ENCODE measurements at places on chromosomes 1 and 21.
A peak's percentile ranks its signal among the peaks of the same experiment; 100 is the strongest.

GRCh38 chr1:61446531-61446991 is 278.4 kb downstream of the TM2D1 start:
- DNase-seq = no peak

DNA sequence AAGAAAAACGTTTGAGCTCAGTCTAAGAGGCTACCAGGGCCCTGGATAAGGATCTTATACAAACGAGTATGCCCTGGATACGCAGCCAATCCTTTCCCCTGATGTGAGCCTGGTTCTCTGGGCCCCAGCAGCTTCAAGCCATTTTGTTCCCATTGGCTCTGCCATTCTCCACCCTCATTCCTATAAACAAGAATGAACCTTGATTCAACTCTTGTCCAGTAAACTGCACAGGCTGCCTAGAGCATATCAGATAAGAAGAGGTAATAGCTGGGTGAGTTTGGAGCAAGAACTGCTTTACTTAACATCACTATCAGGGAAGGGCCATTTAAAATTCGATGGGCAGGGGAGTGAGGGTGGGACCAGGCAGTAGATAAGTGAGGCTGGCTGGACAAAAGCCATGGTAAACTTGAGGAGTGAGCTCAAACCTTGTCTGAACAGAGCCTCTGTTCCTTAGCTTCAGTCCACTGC is 11.3 kb downstream of the BTG2 start:
- peak; percentile 81 for DNase-seq

GRCh38 chr1:87196110-87196827 is 132.4 kb upstream of the LMO4 start:
- no peak for DNase-seq

DNA sequence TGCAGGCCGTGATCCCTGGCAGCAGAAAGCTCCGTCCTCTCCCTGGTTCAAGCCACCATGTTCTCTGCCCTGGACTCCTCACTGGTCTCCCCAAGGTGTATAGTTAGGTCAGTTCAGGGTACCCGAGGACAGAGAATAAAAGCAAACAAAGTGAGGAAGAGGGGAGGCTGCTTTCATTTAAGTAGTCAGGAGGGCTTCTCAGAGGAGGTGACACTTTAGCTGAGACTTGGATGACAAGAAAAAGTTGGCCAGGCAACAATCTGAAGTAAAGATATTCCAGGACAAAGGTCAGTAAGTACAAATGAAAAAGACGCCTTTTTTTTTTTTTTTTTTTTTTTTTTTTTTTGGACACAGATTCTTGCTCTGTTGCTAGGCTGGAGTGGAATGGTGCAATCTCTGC is 257.8 kb upstream of the TMEM51 start:
- no peak for DNase-seq

DNA sequence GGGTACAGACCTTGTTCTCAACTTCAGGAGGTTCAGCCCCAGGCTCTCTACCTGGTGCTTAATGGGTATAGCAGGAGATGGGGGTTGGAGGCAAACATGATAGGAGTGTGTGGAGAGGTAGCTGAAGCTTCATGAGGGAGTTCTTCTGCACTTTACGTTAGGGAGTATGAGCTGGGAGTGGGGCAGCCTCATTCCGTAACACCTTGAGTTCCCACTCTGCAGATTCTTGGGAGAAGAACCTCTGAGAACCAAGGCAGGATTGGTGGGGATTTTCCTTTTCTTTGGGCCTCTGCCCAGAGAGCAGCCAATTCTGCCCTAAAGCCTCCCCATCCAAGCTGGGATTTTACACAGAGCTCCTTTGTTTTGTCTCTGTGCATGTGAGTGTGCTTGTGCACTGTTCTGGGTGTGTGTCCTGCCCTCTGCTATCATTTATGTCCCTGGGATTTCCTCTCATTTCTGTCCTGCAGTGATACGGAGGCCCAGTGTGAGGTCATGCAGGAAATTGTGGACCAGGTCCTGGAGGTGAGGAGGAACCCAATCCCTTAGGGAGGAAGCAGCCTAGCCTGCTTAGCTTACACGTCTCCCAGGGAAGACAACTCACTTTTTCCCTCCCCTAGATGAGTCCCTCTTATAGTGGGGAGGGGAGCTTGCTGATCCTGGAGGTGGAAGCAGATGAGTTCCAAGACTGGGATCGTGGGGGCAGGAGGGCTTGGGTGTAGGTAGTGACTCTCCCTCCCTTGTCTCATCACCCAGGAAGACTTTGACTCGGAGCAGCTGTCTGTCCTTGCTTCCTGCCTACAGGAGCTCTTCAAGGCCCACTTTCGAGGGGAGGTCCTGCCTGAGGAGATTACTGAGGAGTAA is 11.6 kb upstream of the SLC27A3 start:
- DNase-seq = no peak

DNA sequence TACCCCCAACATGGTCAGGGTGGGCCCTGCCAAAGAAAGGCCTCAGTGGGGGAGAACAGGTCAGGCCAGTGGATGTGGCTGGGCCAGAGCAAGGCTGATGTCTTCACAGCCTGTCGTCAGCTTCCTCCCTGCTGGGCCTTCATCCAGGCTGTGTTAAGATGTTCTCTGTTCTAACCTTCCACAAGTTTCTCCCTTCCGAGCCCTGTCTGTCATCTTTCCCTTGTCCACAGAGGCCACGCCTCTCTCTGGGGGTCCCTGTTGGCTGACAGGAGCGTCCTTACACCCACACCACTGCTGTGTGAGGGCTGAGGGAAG is 36.2 kb downstream of the SIM2 start:
- no peak for DNase-seq

GRCh38 chr1:244791061-244791460 is 44.4 kb upstream of the COX20 start:
- DNase-seq = no peak

DNA sequence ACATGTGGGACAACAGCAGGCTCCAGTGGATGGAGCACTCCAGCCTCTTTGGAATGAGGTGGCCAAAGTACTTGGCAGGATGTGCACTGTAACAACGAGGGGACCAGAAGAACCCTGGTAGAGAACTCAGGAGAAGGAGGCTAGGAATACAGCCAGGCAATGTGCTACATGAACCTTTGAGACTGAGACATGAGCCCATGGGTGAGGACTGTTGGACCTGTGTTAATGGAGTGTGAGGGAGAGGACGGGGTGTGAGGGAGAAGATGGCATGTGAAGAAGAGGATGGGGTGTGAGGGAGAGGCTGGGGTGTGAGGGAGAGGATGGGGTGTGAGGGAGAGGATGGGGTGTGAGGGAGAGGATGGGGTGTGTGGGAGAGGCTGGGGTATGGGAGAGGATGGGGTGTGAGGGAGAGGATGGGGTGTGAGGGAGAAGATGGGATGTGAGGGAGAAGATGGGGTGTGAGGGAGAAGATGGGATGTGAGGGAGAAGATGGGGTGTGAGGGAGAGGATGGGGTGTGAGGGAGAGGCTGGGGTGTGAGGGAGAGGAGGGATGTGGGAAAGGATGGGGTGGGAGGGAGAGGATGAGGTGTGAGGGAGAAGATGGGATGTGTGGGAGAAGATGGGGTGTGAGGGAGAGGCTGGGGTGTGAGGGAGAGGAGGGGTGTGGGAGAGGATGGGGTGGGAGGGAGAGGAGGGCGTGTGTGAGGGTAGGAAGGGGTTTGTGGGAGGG is 62.3 kb upstream of the ARTN start:
- no peak for DNase-seq

- DNase-seq = no peak
Observed at GRCh38 chr1:154416471-154417337, 11.6 kb downstream of the IL6R start.

DNA sequence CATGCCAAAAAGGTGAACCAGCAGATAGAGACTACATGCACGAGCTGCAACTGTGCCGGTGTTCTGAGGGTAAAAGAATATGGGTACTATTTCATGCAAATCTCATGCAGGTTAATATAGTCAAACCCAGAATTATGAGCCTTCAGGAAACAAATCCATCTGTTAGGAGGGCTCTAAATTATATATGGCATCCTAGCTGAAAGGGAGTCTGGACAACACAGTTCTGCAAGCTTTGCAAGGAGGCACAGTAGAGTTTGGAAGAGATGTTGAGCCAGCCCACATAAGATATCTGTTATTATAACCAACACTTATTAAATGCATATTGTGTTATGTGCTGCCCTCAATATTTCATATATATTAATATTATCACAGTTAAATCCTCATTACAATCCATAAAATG is 50.5 kb upstream of the PALMD start:
- DNase-seq = no peak

DNA sequence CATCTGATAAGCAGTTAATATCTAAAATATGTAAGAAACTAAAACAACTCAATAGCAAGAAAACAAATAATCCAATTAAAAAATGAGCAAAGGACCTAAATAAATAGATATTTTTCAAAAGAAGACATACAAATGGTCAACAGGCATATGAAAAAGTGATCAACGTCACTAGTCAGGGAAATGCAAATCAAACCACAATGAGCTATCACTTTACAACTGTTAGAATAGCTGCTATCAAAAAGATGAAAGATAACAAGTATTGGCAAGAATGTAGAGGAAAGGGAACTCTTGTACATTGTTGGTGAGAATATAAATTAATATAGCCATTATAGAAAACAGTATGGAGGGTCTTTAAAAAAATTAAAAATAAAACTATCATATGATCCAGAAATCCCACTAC is 40.7 kb upstream of the NEK7 start:
- DNase-seq = no peak

DNA sequence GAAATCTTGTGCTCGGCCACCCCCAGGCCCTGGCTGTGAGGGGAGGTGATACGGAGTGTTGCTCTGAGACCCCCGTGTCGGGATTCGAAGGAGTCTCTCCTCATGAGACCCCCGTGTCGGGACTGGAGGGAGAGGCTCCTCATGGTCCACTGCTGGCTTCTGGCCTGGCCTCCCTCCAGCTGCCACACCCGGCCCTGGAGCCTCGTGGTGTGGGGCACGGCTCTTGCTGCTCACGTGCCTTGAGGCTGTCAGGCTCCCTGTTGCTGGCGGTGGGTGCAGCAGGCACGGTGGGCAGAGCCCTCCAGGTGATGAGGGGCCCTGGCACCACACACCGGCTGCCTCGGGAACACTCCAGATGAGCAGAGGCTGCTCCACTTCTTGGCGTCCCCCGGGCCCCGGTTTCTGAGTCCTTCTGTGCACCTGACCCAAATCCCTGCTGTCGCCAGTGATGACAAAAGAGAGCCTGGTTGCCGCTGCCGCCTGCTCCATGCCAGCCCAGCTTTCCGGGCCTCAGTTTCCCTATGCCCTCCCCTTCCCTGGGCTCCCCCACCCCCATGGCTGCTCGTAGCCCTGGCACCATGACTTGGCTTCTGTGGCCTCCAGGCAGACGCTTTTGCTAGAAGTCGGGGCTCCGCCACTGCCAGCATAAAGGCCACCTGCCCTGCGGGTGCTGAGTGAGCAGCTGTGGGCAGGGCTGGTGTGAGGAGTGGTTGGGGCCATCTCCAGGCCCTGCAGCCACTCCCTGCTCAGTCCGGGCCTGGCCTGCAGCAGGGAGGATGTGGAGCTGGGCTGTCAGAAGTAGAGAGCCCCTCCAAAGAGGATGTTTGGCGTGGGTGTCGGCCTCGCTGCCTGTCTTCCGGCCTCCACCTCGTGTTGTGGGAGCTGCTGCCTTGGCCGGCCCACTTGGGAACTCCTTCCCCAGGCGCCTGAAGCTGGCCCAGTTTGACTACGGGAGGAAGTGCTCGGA is 11.8 kb downstream of the TMEM240 start:
- DNase-seq = no peak

- DNase-seq = no peak
Observed at GRCh38 chr1:5619469-5619868, 372.8 kb downstream of the NPHP4 start.

GRCh38 chr1:190154744-190155143 is 322.9 kb downstream of the BRINP3 start:
- DNase-seq = no peak

GRCh38 chr1:29625084-29625420 is 388.7 kb downstream of the PTPRU start:
- no peak for DNase-seq

GRCh38 chr1:160492617-160493016 is 30.4 kb downstream of the SLAMF6 start:
- no peak for DNase-seq

GRCh38 chr1:63887809-63888208 is 114.0 kb downstream of the ROR1 start:
- no peak for DNase-seq

DNA sequence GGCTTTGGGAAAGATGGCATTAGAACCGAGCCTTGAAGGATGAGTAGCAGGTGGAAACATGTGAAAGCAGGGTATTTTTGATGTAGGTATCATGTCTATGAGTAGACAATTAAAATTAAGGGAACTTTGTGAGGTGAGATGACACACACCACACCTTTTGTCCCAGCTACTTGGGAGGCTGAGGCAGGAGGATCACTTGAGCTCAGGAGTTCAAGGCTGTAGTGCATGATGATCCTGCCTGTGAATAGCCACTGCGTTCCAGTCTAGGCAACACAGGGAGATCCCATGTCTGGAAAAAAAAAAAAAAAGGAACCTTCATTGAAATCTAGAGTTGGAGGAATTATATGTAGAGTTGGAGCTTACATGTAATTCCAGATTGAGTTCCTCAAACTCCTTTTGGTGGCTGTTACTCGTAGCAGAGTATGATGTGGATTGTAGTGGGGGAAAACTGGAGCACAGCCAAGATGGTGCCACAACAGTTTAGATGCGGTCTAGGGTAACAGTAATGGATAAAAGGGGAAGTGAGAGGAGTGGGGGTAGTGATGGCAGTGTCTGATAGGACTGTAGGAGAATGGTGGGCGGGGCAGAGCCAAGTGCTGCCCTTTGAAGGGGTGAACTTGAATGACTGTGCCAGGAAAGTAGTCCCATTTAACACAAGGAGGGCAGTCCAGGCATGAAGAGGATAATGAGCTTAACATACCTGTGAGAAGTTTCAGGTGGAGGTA is 17.4 kb downstream of the AK4 start:
- DNase-seq = no peak

- no peak for DNase-seq
Observed at GRCh38 chr1:22323141-22323845, 128.4 kb upstream of the ZBTB40 start.

- DNase-seq = no peak
Observed at GRCh38 chr1:172421974-172422604, 1.6 kb downstream of the C1orf105 start.

GRCh38 chr1:83818916-83819315 is 180.0 kb downstream of the TTLL7 start:
- peak; percentile 72 for DNase-seq

DNA sequence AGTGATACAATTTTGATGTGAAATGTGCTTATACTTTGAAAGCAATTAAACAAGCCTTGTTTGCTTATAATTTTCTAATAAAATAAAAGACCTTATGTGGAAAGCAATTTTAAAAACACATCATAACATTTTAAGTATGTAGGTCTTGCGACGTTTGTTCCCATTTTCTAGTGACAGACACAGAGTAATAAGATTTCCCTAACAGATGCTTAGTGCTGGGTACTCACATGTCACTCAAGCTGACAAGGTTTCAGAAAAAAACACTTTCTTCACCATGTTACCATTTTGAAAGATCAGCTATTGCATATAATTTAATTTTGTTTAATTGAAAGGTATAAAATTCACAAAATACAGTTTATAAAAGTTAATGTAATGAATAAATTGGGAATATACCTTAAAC is 14.1 kb upstream of the ZRANB2 start:
- no peak for DNase-seq

DNA sequence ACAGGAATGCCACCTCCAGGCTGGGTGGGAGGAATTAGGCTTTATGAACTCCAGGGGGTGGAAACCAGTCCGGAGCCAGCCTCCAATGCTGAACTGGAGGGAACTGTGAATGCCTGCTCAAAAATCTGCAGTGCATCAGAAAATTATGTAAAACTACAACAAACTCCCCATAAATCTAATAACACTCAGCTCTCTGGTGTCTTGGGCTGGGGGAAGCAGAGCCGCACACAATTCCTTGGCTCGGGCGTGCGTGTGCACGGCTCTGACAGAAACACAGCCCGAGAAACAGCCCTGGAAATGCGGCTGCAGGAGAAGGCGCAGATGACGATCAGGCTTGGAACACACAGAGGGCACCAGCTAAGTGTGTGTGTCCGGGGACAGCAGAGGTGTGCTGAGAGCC is 127.6 kb upstream of the VAMP3 start:
- peak; percentile 45 for DNase-seq

Measured in hepatocyte (in vitro differentiated cells).